Activated CD4-positive, alpha-beta T cell treated with anti-CD3 and anti-CD28 coated beads for 1 hour (primary cell): ENCODE measurements at places on chromosomes 16 and 17.

GRCh38 chr16:89166696-89167424 is 4.7 kb upstream of the CDH15 start:
- no peak for DNase-seq

DNA sequence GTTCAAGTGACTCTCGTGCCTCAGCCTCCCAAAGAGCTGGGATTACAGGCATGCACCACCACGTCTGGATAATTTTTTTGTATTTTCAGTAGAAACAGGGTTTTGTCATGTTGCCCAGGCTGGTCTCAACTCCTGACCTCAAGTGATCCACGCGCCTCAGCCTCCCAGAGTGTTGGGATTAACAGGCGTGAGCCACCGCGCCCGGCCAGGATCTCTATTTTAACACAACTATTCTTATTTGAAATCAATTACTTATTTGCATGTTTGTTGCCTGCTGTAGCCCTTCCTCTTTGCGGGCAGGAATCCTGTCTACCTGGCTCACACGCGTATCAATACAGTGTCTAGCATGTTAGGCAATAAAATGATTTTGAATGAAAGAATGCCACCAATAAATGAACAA is 818 bp upstream of the CNEP1R1 start:
- DNase-seq = no peak

- DNase-seq = no peak
Measured at GRCh38 chr16:82675300-82675699, 48.5 kb downstream of the CDH13 start.

- DNase-seq = no peak
Measured at GRCh38 chr17:975371-975915, 4.1 kb downstream of the NXN start.

DNA sequence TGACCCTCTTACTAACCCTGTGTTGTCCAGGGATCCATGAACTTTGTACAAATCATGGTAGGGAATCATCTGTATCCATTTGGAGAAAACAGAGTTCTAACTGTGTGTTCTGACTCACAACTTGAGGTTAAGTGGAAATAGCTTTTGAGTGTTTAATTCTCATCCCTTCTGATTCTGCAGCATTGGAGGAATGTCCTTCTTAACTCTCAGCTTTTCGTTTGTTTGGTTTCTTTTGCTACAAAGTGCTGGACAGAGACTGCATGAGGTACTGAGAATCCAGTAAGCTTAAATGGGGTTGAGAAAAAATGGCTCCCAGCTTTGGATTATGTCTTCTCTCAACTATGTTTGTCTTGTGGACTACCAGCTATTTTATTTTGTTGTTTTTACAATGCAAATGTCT is 352.1 kb upstream of the KIF2B start:
- no peak for DNase-seq

- DNase-seq = no peak
Measured at GRCh38 chr16:75590920-75591843, 25.0 kb downstream of the GABARAPL2 start.
